ENCODE measurements at places on chromosomes 11 and 22. TPM values are rescaled to one million over a fixed set of nuclear protein-coding genes. Genes with fewer than 3 reads are reported as not detected.

GRCh38 chr11:38123673-38124072, 1525.6 kb upstream of the RAG2 start:
- H3K4me3 ChIP-seq, result no peak overlapping the region
- no peaks in the 10 kb centered on the region for H3K36me3 ChIP-seq

GRCh38 chr11:115618428-115618827, 114.2 kb upstream of the CADM1 start:
- H3K4me3 ChIP-seq, result no peak overlapping the region
- no peak for DNase-seq
- no peaks in the 10 kb centered on the region for H3K4me1 ChIP-seq
- H3K36me3 ChIP-seq, result no peaks in the 10 kb centered on the region
- no peak overlapping the region for H3K27ac ChIP-seq

DNA sequence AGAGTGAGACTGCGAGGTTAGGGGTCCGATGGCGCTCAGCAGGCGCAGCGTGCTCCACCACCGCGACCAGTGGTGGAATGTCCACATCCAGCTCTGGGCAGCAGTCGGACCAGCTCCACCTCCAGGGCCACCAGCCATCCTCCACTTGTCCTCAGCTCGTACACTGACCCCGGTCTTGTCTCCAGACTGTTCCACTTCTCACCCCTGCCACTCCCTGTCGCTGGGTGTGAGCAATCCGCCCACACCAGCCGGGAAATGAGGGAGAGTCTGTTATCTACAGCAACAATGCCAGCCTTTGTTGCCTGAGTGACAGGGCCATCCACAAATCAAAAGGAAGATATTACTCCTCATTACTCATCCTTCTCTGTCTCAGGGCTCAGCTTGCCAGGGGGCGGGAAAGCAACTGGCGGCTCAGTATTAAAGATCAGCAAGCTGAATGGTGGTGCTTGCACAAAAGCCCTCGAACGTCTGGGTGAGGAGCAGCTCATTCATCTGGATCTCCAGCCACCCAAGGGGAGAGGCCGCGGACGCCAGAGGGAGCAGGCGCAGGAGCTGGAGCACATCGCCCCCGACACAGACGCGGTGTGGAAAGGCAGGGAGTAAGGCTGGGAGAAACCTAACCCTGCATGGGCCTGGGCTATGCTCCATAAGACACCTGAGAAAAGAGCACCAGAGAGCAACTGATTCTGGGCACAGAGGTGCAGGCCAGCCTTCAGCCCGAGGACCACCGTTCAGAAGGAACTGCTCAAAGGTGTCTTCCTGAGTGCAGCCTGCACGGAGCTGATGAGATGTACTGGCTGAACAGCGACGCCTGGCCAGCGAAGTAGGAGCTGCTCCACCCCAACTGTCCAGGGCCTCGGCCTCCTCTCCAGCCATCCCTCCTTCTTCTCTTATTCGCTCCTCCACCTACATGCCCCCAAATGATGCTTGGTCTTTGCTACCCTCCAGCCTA, 21.9 kb downstream of the IGSF9B start:
- no peak for DNase-seq
- H3K4me1 ChIP-seq, result no peaks in the 10 kb centered on the region
- H3K27me3 ChIP-seq, result peaks cover 16% of the 10 kb centered on the region
- H3K36me3 ChIP-seq, result no peaks in the 10 kb centered on the region

DNA sequence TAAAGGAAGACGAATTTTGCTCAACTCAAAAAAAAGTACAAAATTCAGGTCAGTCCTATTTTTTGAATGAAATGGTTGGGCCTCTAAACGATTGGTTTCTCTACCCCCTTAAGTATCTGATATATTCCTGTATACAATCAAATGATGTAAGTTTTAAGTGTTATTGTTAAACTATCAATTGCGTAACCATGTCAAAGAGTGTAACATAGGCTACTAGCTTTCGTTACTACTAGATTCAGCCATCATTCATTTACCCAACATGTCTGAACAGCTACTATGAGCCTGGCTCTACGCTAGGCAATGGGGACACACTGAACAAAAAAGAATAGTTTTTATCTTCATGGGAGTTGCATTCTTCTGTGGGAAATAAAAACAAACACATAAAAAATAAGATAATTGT, 3.3 kb downstream of the RAB6A start:
- H3K27me3 ChIP-seq, result no peaks in the 10 kb centered on the region
- DNase-seq, result no peak

DNA sequence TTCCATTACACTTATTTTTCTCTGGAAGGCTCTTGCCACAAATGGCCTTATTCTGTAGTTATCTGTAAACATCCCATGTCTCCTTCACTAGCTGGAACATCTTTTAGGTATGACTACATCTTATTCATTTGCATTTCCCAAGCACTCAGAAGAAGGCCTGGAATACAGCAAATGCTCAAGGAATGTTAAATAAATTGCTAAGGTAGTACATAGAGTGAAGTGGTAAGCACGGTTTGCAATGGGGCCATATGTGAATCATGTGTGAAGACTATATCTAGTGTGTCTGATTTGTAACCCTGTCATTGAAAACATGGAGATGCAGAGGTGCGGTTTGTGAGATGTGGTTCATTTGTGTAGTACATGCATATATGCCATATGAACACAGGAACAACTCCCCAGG, 33.5 kb downstream of the GDPD4 start:
- H3K36me3 ChIP-seq, result no peaks in the 10 kb centered on the region
- H3K4me1 ChIP-seq, result no peaks in the 10 kb centered on the region
- DNase-seq, result no peak

DNA sequence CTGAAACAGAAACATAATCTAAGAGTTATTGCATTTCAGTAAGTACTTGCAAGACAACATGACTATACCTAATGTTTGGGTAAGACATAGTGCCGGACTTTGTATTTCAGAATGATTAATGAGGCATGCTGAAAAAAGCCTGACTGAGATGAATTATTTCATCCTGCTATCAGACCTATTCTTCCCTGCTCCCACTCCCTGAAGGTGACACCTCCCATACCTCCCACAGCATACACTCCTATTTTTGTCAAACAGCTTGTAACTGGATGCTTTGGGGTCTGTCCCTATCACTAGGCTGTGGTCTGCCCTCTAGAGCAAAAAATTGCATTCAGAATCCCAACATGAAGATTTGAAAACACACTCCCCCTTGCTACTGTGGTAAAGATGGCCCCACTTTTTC, 10.9 kb upstream of the SCN3B start:
- no peaks in the 10 kb centered on the region for H3K4me1 ChIP-seq
- H3K4me3 ChIP-seq, result no peak overlapping the region
- no peaks in the 10 kb centered on the region for H3K36me3 ChIP-seq

DNA sequence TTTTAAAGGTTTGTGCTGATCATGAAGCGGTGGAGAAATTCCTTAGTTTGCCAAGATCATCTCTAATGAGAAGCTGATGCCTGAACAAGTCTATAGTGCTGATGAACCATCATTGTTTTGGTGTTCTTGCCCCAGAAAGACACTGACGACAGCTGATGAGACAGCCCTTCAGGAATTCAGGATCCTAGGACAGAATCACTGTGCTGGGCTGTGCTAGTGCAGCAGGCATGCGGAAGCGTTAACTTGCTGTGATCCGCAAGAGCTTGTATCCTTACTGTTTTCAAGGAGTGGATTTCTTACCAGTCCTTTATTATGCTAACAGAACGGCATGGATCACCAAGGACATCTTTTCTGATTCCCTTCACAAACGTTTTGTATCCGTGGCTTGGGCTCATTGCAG, 104.1 kb downstream of the TBC1D22A start:
- no peak for DNase-seq
- H3K4me3 ChIP-seq, result no peak overlapping the region
- H3K27ac ChIP-seq, result no peak overlapping the region
- H3K27me3 ChIP-seq, result no peaks in the 10 kb centered on the region

Gene KCNK4
- not detected for total RNA-seq

DNA sequence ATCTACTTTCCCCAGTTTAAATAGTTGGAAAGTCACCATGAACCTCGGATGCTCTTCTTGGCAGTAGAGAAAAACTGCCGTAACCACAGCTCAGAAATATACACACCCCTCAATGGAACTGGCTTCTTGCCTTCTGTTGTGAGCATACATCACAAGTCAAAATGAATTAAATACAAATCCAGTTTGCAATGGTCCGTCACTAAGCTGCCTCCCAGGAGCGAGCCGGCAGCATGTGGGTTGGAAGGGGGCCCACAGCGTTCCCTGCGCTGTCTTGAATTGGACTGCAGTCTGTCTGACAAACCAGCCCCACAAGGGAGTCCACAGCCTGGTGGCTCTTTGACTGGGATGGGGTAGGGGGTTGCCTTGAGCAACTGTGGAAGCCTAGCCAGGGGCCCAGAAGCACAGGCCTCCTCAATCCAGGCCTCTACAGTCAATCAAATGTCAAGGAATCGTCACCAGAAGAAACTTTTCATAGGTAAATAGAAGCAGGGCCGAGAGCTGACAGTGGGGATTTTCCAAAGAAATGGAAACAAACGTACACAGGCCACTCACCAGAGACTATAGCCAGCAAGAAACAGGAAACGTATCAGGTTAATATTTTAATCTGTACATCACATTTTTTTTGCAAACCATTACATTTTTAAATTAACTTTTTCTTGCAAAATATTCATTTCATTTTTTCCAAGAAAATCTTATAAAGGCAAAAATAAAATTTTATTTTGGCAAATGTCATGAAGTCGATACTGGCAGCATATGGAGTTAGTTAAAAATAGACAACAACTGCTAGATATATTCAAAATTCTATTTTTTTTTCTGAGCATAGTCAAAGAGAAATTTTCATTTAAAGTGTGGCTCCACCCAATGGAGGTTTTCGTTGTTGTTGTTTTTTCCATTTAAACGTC, 38.5 kb downstream of the C11orf58 start:
- peaks cover 3% of the 10 kb centered on the region for H3K27me3 ChIP-seq
- no peak for DNase-seq
- no peak overlapping the region for H3K27ac ChIP-seq
- H3K4me1 ChIP-seq, result peaks cover 13% of the 10 kb centered on the region
- no peaks in the 10 kb centered on the region for H3K36me3 ChIP-seq
- no peak overlapping the region for H3K4me3 ChIP-seq

- H3K27me3 ChIP-seq, result no peaks in the 10 kb centered on the region
- no peak overlapping the region for H3K4me3 ChIP-seq
- DNase-seq, result no peak
Observed at GRCh38 chr11:111363985-111364384, 15.1 kb downstream of the POU2AF1 start.

DNA sequence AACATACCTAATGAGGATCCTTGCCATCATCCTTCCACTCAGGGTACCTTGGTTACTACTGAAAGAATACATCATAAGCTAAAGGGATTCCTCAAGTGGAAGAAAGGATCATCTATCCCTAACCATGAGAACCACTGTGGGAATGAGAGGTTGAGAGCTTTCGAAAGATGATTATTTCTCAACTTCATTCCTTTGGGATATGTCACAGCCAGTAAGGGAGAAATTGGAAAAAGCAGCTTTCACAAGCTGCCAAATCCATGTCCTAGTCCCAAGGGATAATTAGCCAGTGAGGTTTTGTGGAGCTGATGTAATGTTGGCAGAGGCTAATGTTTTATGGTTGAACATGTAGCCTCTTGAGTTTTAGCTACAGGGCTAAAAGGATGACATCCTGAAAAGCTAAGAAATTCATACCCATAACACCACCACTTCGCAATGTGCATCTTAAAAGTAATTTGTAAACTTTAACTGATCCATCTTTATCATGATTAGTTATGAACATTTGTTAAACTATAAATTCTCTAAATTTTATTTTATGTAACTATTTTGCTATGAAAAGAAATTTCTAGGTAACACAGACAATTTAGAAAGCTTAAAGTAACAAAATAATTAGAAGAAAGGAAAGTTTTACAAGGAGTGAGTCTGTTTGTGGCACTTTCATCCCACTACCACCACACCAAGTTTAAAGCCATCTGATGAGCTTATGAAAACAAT, 123.9 kb downstream of the MRTFA start:
- no peak overlapping the region for H3K4me3 ChIP-seq
- no peaks in the 10 kb centered on the region for H3K27me3 ChIP-seq
- H3K4me1 ChIP-seq, result no peaks in the 10 kb centered on the region
- H3K36me3 ChIP-seq, result peaks cover 8% of the 10 kb centered on the region

DNA sequence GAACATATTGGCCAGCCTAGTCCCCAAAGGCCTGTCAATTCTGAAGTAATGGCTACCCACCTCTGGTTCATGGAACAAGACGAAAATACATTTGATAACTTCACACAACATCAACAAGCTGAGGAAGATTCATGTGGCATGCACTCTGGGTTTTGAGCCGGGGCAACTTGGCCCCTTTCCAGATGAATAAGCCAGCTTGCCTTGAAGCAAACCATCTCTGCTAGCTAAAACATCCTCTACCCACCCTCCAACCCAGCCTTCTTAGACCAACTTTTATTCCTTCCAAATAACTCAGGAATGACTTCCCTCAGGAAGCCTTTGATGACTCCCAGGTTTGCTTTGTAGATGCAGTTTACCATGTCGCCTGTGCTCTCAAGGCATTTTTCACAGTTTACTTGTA, 94.4 kb downstream of the SLC1A2 start:
- no peak overlapping the region for H3K4me3 ChIP-seq
- H3K36me3 ChIP-seq, result no peaks in the 10 kb centered on the region
- no peak overlapping the region for H3K27ac ChIP-seq
- DNase-seq, result no peak
- H3K27me3 ChIP-seq, result no peaks in the 10 kb centered on the region
- H3K4me1 ChIP-seq, result peaks cover 2% of the 10 kb centered on the region

Gene CD44
- 51.1 TPM for total RNA-seq

Gene PNPLA3
- 0.09 TPM for total RNA-seq

DNA sequence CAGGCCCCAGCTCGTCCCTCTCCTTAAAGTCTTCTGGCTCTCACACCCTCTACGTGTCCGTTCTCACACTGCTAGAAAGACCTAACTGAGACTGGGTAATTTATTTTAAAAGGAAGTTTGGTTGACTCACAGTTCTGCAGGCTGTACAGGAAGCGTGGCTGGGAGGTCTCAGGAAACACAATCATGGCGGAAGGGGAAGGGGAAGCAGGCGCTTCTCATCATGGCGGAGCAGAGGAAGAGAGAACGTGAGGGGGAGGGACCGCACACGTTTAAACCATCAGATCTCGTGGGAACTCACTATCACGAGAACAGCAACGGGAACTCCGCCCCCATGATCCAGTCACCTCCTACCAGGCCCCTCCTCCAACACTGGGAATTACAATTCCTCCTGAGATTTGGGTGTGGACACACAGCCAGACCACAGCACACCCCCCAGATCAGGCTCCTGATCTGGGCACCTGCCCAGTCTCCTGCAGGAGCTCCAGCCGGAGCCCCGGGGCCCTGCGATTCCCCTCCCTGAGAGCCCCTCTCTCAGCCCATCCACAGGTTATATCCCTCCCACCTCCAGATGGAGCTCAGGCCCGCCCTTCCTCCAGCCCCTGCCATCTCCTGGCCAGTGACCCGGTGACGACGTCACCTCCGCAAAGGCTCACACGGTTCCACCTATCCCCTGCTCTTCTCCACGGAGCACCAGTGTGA, 170.2 kb downstream of the BRD1 start:
- H3K27me3 ChIP-seq, result no peaks in the 10 kb centered on the region
- no peak for DNase-seq
- peak overlapping the region; percentile 54 for H3K4me3 ChIP-seq
- no peaks in the 10 kb centered on the region for H3K36me3 ChIP-seq
- peak overlapping the region; percentile 69 for H3K27ac ChIP-seq
- peaks cover 7% of the 10 kb centered on the region for H3K4me1 ChIP-seq

Gene DDX25
- 0.80 TPM for total RNA-seq

GRCh38 chr11:126154691-126155090, 56.8 kb downstream of the RPUSD4 start:
- no peak overlapping the region for H3K4me3 ChIP-seq
- DNase-seq, result no peak
- peaks cover 4% of the 10 kb centered on the region for H3K4me1 ChIP-seq
- H3K36me3 ChIP-seq, result no peaks in the 10 kb centered on the region
- H3K27me3 ChIP-seq, result no peaks in the 10 kb centered on the region
- no peak overlapping the region for H3K27ac ChIP-seq

Gene PNPLA5
- not detected for total RNA-seq

Gene ZP1
- 1.6 TPM for total RNA-seq

GRCh38 chr11:68683536-68684384, 584 bp upstream of the GAL start:
- H3K27ac ChIP-seq, result no peak overlapping the region
- H3K4me1 ChIP-seq, result no peaks in the 10 kb centered on the region
- no peak for DNase-seq
- H3K4me3 ChIP-seq, result no peak overlapping the region
